Right lobe of liver (tissue), 6 donors: ENCODE measurements at places on chromosomes 11 and 22. TPM values are rescaled to one million over a fixed set of nuclear protein-coding genes. Genes with fewer than 3 reads are reported as not detected.

- no peaks in the 10 kb centered on the region for H3K36me3 ChIP-seq
- no peak overlapping the region for H3K4me3 ChIP-seq
- H3K27me3 ChIP-seq = no peaks in the 10 kb centered on the region
- peak; percentile 33 for DNase-seq
- peak overlapping the region; percentile 95 for H3K27ac ChIP-seq
These were observed 72.6 kb upstream of the PPARA start for GRCh38 chr22:46077669-46078099.

- H3K4me1 ChIP-seq = no peaks in the 10 kb centered on the region
- peaks cover 21% of the 10 kb centered on the region for H3K36me3 ChIP-seq
- H3K27ac ChIP-seq = no peak overlapping the region
- H3K27me3 ChIP-seq = no peaks in the 10 kb centered on the region
- H3K4me3 ChIP-seq = no peak overlapping the region
- no peak for DNase-seq
These were observed 101.7 kb downstream of the ATM start for GRCh38 chr11:108324587-108324986.

KREMEN1 gene
- 4.6 TPM for total RNA-seq

GGTLC3 gene
- not detected for total RNA-seq

DNA sequence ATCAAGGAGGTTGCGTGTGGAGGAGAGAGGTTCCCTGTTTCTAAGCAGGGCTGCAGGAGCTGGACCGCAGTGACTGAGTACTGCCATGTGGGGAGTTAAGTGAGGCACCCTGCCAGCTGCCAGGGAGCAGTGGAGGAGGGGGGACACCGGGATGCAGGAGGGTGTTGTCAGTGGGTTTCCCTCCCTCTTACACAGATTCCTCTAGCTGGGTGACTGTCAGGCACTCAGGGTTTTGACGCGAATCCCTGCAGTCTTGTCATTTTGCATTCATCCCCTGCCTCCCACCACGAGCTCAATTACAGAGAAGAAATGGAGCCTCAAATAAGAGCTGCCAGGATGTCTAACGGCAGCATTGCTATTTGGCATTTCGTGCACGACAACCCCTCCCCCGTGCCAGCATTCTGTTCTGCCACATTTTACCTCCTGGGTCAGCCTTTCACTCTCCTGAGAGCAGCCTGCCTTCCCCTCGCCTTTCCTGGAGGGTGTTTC is 119.8 kb upstream of the SORL1-AS1 start:
- H3K4me1 ChIP-seq = no peaks in the 10 kb centered on the region
- no peaks in the 10 kb centered on the region for H3K36me3 ChIP-seq
- no peaks in the 10 kb centered on the region for H3K27me3 ChIP-seq
- H3K27ac ChIP-seq = peak overlapping the region; percentile 17

DNA sequence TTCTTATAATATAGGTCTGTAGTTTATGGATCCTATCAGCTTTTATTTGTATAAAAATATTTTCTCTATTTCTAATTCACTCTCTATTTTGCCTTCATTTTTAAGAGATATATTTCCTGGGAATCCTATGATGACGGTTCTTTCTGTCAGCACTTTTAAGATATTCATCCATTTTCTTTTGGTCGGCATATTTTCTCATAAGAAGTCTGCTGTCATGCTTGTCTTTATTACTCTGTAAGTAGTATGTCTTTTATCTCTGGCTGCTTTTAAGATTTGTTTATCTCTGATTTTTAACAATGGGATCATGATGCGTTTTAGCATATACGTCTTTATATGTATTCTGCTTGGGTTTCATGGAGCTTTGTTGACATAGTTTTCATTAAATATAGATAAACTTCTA is 175.5 kb downstream of the SNX19 start:
- no peaks in the 10 kb centered on the region for H3K27me3 ChIP-seq
- no peak for DNase-seq
- no peak overlapping the region for H3K4me3 ChIP-seq
- H3K4me1 ChIP-seq = no peaks in the 10 kb centered on the region
- H3K27ac ChIP-seq = no peak overlapping the region

OR5A1 gene
- total RNA-seq = not detected

DNA sequence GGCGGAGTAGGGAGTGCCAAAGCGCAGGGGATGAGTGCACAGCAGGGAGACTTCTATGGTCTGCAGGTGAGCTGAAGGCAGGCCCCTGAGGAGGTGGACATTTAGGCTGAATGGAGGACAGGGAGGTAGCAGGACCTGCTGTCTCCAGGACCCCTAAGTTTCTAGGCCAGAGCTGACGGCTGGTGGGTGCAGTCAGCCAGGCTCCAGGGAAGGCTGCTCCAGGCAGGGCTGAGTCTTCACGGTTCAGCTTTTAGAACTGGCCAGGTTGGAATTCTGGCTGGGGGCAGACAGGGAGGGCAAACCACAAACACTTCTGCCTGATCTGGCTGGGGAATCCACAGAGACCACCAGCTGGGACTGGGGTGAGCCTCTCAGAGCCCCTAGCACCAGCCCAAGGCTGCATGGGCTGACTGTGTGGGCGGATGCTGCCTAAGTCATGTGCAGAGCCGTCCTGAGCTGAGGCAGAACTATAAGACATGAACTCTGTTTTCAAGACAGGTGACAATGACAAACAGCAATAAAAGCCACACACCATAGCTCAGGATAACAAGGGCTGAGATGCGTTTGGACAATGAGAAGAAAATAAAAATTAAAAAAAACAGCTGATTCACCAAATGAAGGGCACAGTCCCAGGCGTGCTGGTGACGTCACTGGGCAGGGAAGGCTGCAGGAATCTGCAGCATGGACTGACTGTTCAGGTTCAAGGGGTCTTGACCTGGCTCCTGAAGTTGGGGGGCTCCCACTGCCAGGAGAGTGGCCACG is 10.4 kb upstream of the MALAT1 start:
- H3K4me3 ChIP-seq = no peak overlapping the region
- peak; percentile 53 for DNase-seq
- H3K27ac ChIP-seq = peak overlapping the region; percentile 76
- H3K27me3 ChIP-seq = no peaks in the 10 kb centered on the region
- no peaks in the 10 kb centered on the region for H3K36me3 ChIP-seq
- peaks cover 32% of the 10 kb centered on the region for H3K4me1 ChIP-seq

GRCh38 chr11:27297616-27298015 is 65.4 kb downstream of the CCDC34 start:
- no peaks in the 10 kb centered on the region for H3K4me1 ChIP-seq
- H3K36me3 ChIP-seq = no peaks in the 10 kb centered on the region
- H3K27me3 ChIP-seq = no peaks in the 10 kb centered on the region
- no peak overlapping the region for H3K4me3 ChIP-seq

GRCh38 chr11:86551288-86552092 is 120.9 kb downstream of the ME3 start:
- no peak for DNase-seq
- H3K27me3 ChIP-seq = no peaks in the 10 kb centered on the region
- H3K36me3 ChIP-seq = no peaks in the 10 kb centered on the region
- no peaks in the 10 kb centered on the region for H3K4me1 ChIP-seq

AGBL2 gene
- 0.43 TPM for total RNA-seq

WEE1 gene
- total RNA-seq = 14.4 TPM

DNA sequence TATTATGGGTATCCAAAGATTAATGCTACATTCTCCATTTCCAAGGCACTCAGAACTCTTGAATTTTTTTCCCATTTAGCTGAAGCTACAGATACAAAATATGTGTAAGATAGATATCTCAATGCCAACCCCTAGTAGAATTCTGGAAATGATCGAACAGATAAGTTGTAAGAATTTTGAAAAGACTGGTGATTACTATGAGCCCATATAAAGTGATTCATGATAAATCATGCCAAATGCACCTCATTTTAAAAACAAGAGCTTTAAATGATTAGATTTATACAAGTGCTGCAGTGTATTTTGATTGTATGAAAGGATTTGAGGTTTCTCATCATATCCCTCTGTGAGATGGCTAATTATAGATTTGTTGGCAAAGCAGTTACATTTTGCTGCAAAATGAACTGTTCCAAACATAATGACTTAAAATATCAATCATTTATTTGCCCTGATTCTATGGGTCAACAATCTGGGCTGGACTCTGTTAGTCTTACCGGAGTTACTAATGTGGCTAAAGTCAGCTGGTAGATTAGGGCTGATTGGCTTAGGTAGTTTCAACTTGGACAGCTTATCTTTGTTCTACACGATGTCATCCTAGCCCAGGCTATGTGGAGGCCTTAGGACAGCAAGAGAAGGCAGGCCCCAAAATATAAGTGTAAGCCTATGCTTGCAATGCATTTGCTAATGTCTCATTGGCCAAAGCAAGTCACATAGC is 3.4 kb downstream of the OR10V1 start:
- H3K4me1 ChIP-seq = no peaks in the 10 kb centered on the region
- no peaks in the 10 kb centered on the region for H3K36me3 ChIP-seq
- H3K27me3 ChIP-seq = no peaks in the 10 kb centered on the region

DNA sequence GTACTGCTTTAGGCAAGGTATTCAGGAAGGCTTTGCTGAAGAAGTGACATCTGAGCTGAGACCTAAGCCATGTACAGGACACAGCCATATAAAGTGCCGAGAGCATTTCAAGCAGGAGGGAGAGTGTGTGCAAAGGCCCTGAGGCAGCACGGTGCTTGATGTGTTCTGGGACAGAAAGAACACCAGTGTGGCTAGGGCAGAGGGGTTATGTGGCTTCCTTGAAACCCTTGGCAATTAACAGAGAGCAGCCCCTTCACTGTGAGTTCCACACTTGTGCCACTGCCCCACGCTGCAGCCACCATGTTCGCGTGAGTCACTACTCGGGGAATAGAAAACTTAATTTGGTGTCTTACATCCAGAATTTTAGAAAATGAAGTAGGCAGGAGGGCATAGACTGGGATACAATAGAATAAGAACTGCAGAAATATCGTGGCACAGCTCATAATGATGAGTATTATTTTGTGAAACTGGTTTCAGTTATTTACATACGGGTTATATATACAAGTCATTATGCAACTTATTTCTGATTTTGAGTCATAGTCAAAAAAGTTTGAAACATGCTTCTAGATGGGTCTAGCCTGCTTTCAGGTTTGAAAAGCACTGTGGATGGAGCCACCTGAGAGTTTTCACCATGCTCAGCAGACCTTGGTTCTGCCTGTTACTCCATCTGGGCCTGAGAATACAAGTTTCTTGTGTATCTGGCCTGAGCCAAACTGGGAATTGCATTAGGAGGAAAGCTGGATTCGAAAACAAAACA is 11.8 kb downstream of the IL10RA start:
- H3K4me1 ChIP-seq = no peaks in the 10 kb centered on the region
- H3K27ac ChIP-seq = no peak overlapping the region
- DNase-seq = no peak
- H3K4me3 ChIP-seq = no peak overlapping the region
- H3K36me3 ChIP-seq = no peaks in the 10 kb centered on the region

SLC22A12 gene
- not detected for total RNA-seq

- no peaks in the 10 kb centered on the region for H3K36me3 ChIP-seq
- DNase-seq = no peak
- no peaks in the 10 kb centered on the region for H3K4me1 ChIP-seq
- no peak overlapping the region for H3K4me3 ChIP-seq
- H3K27me3 ChIP-seq = no peaks in the 10 kb centered on the region
These were observed 36.1 kb downstream of the PDGFD start for GRCh38 chr11:104127828-104128227.

P2RY6 gene
- total RNA-seq = 0.86 TPM

PTPN5 gene
- not detected for total RNA-seq

DNA sequence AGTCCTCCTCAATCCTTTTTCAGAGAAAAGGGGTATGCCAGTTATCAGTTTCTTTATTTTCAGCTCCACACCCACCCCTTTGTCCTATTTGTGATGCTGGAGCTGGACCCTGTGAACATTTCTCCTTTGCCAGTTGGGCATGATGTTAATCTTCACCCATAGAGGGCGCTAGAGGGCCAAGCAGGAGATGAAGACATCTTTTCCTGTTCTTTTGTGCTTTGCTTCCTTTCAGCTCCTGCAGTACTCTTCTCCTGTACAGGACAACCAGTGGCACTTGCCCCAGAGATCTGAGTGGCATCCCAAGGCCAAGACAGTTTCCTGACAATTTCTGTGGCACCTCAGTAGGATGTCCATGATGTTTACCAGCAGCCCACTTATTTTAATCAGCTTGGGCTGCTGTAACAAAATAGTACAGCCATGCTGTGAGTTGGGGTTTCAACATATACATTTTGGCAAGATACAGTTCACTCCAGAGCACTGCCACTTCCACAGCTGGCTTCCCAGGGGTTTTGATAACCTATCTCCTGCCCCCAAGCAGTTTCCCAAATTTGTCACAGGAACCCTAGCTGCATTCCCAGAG is 4.6 kb downstream of the SAA2 start:
- no peak overlapping the region for H3K27ac ChIP-seq
- H3K4me1 ChIP-seq = peaks cover 25% of the 10 kb centered on the region
- no peaks in the 10 kb centered on the region for H3K36me3 ChIP-seq
- H3K27me3 ChIP-seq = no peaks in the 10 kb centered on the region
- DNase-seq = no peak
- H3K4me3 ChIP-seq = no peak overlapping the region

DNA sequence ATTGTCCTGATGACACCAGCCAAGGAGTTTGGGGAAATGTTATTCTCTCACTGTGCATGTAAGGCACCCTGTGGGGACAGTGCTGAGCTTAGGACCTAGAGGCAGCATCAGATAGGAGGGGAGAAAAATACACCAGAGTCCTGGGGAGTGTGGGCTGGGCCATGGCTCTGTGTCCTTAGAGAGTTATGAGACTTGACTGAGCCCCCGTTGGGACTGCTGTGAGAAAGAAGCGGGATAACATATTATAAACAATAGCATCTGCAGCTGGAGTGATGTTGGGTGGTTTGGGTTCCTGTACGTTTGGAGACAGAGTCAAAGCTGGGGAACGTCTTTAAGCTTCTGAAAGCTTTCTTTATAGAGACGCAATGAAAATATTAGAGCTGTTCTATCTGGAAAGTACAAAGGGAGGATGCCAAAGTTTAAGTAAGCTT is 90.9 kb upstream of the CRTAM start:
- H3K4me1 ChIP-seq = no peaks in the 10 kb centered on the region
- no peak overlapping the region for H3K27ac ChIP-seq
- no peaks in the 10 kb centered on the region for H3K27me3 ChIP-seq
- no peaks in the 10 kb centered on the region for H3K36me3 ChIP-seq

PGA5 gene
- total RNA-seq = not detected

DNA sequence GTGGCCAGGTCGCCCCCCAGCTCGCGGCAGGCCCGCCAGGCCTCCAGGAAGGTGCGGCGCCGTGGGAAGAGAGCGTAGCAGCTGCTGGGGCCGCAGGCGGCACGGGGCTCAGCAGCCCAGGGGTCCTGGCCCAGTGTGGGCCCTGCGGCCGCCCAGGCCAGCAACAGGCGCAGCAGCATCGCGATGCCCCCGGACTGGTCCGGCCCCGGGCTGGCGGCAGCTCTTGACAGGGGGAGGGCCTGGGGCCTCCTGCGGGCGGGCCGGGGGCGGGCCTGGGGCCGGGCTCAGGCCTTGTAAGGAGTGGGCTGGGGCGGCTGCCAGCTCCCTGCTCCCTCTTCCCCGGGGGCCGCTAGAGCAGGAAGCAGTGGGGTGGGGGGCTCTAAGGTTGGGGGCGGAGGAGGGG is at the start of gene CD248:
CD248 (minus strand) TSS at position 196 of the 403 bp plus-strand sequence; CDS start at position 179, 17 bp downstream.
- H3K36me3 ChIP-seq = no peaks in the 10 kb centered on the region
- no peaks in the 10 kb centered on the region for H3K27me3 ChIP-seq
- H3K4me1 ChIP-seq = no peaks in the 10 kb centered on the region
